ENCODE measurements at places on chromosomes 11 and 22.

DNA sequence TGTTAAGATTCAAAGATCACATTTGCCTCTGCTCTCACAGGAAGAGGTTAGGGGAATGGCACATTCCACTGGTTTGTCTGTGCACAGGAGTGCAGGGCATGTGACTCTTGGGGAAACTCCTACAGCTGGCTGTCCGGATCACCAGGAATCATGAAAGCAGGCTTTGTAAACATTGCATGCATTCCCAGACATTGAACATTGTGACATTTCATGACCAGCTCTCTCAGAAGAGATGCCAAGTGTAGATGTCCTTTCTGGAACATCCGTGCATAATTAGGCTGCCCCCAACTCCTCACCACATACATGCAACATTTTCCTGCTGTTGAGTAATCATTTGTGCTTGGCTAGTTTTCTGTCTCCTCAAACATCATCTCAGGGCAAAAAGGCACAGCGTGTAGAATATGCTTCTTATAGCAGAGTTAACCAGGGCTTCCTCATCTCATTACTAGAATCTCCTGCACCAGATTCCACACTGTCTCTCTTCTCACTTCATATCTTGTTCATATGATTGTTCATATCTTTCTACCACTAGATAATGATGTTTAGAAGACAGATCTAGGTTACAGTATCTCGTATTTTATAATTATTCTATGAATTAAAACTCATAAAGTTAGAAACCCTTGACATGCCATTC, 694.7 kb downstream of the NTM start:
- no peak for DNase-seq

DNA sequence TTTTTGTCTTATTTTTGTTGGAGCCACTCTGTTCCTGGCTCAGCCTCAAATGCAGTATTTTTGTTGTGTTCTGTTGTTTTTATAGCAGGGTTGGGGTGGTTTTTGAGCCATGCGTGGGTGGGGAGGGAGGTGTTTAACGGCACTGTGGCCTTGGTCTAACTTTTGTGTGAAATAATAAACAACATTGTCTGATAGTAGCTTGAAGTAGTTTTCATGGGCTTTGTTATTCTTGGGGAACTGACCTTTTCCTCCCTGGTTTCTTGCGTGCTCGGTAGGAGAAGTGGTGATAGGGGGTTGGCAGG, 6.0 kb upstream of the MCM5 start:
- DNase-seq: no peak

- DNase-seq: no peak
These were observed 160.9 kb downstream of the ADAMTS15 start for GRCh38 chr11:130609121-130610035.

GRCh38 chr11:10609636-10610035, 41.2 kb upstream of the LYVE1 start:
- DNase-seq: no peak

DNA sequence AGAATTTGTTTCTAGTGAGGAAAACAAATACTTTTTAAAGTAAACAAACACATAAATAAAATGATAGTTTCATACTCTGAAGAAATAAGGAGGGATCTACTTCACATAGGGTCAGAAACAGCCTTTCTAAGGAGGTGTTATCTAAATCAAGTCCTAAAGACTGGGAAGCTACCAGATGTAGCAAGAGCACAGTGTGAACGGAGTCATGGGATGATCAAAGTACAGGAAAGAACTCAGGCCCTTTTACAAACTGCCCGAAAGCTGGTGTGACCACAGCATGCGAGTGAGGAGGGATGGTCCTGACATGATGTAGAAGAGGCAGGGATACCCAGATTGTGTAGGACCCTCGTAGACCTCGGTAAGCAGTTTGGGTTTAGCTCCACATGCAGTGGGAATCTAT, 102.8 kb downstream of the ARHGAP32 start:
- DNase-seq: no peak

GRCh38 chr22:44624689-44625420, 77.1 kb upstream of the PRR5 start:
- no peak for DNase-seq

DNA sequence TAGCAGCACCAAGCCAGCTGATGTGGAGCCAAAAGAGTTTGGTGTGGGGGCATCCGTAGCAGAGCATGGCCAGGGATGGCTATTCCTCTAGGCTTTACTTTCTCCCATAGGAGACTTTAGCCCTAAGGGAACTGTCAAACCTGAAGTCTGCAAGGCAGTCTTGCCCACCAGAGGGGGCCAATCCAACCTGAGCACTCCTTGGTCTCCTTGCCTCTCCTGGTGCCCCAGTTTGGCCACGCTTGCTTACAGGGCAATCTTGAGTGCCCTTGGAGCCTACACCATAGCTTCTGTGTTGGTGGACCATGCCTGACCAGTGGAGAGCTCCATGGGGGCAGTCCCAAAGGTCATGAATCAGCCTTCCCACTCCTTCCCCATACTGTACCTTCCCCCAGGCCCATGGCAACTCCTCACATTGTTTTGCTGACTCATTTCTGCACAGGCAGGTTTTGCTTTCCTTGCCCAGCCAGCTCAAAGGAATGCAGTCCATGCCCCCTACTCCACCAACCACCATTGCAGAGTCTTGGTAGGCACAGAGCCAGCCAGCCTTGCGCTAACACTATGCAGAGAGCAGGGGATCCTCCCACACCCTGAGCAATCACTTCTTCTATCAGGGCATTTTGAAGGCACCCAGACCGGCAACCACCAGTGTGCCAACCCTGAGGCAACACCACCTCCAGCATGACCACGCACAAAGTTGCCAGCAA, 1421.2 kb upstream of the RAG2 start:
- DNase-seq: peak; percentile 98

DNA sequence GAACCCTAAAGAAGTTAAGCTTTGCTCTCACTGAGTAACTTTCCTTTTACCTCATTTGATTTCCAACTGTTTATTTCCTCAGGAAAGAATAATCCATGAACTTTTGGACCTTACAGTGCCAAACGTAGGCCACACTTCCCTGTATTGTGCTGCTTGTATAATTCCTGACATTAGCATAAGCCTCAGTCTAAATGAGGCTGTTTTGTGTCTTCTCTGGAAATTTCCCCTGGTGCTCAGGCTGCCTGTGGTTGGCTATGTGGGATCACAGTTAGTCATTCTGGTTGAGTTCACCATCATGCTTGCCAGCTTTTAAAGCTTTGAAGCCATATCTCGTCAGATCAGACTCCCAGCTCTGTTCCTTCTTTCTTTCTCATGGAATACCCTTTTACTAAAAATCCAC, 107.0 kb downstream of the FAM76B start:
- peak; percentile 56 for DNase-seq

DNA sequence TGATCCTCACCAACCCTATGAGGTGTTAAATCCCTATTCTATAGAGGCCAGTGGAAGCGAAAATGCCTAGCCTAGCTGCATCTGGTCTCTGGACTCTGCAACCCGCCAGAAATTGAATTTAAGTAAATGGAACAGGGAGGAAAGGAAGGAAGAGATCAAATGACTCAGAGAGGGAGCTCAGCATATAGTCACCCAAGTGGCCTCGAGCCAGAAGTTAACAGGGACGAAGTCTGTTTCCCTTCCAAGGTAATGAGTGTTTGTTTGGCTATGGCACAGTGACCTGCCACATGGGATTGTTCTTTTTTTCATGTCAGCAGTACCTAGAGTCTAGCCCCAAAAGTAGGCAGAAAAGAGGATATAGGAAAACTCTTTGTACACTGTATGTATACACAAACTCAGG, 66.3 kb downstream of the PAK1 start:
- DNase-seq: peak; percentile 72

DNA sequence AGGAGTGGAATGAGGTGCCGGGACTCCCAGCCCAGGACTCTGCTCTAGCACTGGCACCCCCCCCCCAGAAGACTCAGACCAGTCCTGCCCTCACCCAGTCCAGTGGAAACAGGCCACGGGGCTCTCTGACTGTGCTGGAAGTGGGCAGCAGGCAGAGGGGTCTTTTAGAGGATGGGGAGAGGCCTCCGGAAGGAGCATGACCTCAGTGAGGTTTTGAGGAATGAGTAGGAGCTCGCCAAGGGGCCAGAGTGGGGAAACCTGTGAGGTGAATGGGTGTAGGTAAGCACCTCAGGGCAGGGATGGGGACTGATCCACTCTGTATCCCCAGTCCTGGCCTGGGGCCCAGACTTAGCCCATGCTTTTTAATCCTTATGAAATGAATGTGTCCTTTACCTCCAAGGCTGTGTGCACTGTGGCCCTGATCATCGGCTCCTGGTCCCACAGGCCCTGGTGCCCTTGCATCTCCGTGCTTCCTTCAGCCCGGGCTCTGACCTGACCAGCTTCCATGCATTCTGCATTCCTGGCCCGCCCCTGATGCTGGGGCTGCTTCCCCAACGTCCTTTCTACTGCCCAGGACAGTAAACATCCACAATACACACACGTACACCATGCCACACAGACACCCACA, 24.4 kb upstream of the RFPL3 start:
- DNase-seq: no peak

DNA sequence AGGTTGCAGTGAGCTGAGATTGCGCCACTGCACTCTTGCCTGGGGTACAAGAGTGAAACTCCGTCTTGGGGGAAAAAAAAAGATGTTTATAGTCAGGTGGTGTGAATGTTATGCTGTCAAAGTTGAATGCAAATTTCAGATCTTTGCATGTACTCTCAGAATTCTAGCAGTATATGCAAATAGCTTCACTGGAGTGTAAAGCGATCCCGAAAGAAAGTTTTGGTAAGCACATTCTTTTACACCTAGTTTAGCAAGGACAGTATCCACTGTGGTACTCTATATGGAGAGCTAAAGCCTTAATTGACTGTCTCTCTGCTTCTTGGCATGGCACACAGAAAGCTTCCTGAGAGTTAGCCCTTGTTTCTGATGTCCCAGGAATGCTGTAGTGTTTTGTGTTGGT, 4.0 kb downstream of the JAM3 start:
- no peak for DNase-seq

DNA sequence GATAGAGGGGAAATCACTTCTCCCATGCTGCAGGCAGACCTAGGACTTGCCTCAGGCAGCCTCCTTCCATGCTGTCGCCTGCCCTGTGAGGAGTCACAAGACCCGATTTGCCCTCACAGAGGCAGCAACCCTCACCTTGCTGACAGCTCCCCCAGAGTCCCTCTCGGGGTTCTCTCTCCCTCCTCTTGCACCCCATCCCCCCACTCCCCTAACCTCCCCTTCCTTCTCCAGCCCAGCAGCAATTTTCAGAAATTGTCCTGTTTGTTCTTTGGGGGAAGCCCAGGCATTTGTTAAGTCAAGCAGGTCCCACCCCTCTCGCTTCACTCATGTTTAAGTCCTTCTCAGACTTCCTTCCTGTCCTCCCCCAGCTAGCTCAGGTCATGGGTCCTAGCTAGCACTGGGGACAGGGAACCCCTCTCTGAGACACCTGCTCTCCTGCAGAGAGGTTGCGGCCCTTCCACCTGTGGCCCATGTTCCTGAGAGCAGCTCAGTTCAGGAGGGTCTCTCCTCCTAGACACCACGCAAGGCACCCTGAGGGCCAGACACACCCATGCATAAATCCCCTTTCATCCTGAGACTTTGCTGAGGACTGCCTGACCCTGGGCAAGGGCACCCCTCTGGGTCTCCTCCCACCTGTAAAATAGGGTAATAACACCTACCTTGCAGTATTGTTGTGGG, 6.3 kb upstream of the FXYD2 start:
- DNase-seq: no peak

- no peak for DNase-seq
These were observed 27.3 kb upstream of the RAB38 start for GRCh38 chr11:88202498-88202897.

DNA sequence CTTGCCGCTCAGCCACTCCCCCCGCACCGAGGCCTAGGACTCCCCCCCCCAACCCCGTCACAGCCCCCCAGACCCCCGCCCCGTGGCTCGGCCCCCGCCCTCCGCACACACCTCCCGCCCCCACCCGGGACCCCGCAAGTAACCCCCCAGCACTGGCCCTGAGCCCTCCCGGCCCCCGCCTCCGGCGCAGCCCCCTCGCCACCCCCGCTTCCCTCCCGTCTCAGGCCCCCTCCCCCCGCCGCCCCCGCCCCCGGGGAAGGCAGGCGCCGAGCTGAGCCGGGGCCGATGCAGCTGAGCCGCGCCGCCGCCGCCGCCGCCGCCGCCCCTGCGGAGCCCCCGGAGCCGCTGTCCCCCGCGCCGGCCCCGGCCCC, 1.5 kb downstream of the SHANK3 start:
- no peak for DNase-seq

GRCh38 chr11:62054484-62055121, 69.2 kb upstream of the INCENP start:
- DNase-seq: no peak

DNA sequence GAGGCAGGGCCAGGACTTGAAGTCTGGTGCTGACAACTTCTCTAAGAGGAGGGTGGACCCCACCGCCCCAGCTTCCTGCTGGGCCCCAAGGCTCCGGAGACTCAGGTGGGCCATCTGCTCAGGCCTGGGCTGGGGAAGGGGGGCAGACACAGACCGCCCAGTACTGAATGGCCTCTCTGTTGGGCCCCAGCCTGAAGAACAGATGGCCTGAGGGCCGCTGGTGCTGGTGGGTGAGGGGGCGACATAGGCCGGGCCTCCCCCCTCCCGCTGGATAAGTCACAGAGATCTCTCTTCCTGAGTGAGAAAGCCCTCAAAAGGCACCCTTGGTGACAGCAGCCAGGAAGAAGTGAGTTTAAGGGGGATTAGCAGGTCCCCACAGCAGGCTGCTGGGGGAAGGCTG, 12.5 kb upstream of the TP53I11 start:
- DNase-seq: no peak

GRCh38 chr22:19962246-19962908, 20.8 kb upstream of the TXNRD2 start:
- DNase-seq: peak; percentile 58

GRCh38 chr22:41406410-41406809, 24.7 kb downstream of the TEF start:
- DNase-seq: no peak

GRCh38 chr22:37123649-37124048, 14.1 kb upstream of the TMPRSS6 start:
- no peak for DNase-seq

GRCh38 chr11:35461917-35462538, 42.7 kb upstream of the SLC1A2 start:
- DNase-seq: no peak

DNA sequence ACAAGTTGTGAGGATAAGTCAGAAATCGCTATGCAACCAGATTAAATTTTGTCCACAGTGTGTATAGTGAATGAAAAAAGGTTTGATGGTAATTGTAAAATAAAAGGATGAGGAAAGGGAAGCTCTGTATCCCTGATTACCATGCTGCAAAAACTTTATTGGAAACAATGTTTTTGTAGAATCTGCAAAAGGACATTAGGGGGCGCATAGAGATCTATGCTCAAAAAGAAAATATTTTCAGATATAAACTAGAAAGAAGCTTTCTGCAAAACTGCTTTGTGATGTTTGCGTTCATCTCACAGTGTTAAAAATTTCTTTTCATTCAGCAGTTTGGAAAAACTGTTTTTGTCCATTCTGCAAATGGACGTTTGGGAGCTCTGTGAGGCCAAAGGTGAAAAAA, 390.5 kb downstream of the OR4C45 start:
- DNase-seq: no peak

GRCh38 chr22:47041271-47042115, 279.0 kb downstream of the TBC1D22A start:
- no peak for DNase-seq

GRCh38 chr11:2209370-2209801, 37.8 kb upstream of the TH start:
- no peak for DNase-seq

All from NCI-H226 (cell line).